Stimulated activated CD8-positive, alpha-beta memory T cell treated with anti-CD3 and anti-CD28 coated beads, Interleukin-7, amount 100 ng/mL, for 1 hour (primary cell): ENCODE measurements at places on chromosomes 2 and 18.

- no peak for DNase-seq
Observed at GRCh38 chr2:126506786-126507185, 149.2 kb upstream of the GYPC start.

GRCh38 chr2:3494984-3495666 is 24.2 kb downstream of the ADI1 start:
- no peak for DNase-seq

- no peak for DNase-seq
Observed at GRCh38 chr2:75498907-75499306, 61.8 kb downstream of the EVA1A start.

DNA sequence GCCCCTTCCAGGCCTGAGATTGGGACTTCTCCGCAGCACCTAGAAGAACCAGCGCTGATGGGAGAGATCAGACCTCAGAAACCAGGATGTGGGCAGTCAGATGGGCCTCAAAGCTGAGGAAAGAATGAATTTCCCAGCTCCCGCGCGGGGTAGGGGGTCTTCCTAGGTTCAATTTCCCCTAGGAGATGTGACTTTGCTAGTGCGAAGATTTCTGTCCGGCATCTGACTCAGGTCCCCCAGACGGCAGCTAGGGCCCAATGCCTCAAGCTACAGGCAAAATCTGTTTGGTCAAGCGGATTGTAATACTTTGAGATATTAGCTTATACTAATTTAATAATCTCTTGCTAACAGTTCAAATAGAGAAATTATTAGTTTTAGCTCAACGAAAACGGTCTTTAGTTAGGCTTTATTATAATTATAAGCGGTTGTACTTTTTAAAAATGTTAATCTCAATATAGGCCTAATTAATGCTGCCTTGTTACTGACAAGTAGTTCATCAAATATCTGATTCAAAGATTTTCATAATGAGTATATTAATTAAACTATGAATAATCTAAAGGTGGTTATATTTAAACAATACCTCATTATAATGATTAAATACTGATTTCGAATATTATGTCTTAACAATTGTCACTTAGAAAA is 5.8 kb downstream of the DLX1 start:
- no peak for DNase-seq

DNA sequence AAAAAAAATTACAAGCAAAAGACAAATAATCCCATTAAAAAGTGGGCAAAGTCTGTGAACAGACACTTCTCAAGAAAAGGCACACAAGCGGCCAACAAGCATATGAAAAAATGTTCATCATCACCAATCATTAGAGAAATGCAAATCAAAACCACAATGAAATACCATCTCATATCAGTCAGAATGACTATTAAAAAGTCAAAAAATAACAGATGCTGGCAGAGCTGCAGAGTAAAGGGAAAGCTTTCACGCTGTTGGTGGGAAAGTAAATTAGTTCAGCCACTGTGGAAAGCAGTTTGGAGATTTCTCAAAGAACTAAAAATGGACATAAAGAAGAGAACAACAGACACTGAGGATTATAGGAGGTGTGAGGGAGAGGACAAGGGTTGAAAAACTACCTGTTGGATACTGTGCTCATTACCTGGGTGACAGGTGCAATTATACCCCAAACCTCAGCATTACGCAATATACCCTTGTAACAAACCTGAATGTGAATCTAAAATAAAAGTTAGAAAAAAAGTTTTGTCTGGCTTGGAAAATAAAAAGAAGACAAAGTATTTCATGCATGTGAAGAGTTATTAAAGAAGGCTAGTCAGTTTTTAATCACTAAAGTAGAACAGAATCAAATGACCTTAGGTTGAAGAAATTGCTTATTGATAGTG is 8.7 kb upstream of the ACSL3 start:
- no peak for DNase-seq

- DNase-seq = no peak
Observed at GRCh38 chr2:225558399-225559071, 159.0 kb downstream of the NYAP2 start.
